ENCODE measurements at places on chromosomes 6 and 20.

DNA sequence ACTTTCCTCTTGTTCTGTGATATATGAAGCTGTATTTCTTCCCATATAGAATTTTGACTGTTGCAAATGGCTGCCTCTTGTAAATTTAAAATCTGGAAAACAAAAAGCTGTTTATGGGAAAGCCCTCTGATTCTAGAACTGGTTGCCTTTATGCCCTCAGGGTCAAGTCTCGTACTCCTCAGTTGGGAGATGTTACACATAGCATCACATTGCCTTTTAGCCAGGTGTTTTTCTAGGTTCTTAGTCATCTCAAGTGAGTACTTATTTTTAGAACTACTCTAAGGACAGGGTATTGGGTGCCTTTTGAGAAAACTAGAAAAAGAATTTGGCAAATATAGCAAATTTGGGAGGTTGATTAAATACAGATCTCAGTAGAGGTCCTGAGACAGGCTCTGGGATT is 58.5 kb downstream of the ANKS1A start:
- DNase-seq, result no peak

GRCh38 chr6:40082278-40083043 is 148.2 kb upstream of the MOCS1 start:
- no peak for DNase-seq

GRCh38 chr6:129501740-129502660 is 208.0 kb downstream of the ARHGAP18 start:
- no peak for DNase-seq

GRCh38 chr6:117918454-117918853 is 11.4 kb downstream of the SLC35F1 start:
- DNase-seq, result no peak

GRCh38 chr6:168532070-168532469 is 91.1 kb downstream of the SMOC2 start:
- no peak for DNase-seq

GRCh38 chr20:10902576-10903282 is 228.9 kb upstream of the JAG1 start:
- DNase-seq, result no peak

- DNase-seq, result no peak
These were observed 20.7 kb downstream of the FOXO3 start for GRCh38 chr6:108581237-108581931.

GRCh38 chr20:1800777-1801176 is 94.4 kb upstream of the SIRPA start:
- no peak for DNase-seq

GRCh38 chr6:157982563-157983405 is 1.1 kb downstream of the SYNJ2 start:
- no peak for DNase-seq

DNA sequence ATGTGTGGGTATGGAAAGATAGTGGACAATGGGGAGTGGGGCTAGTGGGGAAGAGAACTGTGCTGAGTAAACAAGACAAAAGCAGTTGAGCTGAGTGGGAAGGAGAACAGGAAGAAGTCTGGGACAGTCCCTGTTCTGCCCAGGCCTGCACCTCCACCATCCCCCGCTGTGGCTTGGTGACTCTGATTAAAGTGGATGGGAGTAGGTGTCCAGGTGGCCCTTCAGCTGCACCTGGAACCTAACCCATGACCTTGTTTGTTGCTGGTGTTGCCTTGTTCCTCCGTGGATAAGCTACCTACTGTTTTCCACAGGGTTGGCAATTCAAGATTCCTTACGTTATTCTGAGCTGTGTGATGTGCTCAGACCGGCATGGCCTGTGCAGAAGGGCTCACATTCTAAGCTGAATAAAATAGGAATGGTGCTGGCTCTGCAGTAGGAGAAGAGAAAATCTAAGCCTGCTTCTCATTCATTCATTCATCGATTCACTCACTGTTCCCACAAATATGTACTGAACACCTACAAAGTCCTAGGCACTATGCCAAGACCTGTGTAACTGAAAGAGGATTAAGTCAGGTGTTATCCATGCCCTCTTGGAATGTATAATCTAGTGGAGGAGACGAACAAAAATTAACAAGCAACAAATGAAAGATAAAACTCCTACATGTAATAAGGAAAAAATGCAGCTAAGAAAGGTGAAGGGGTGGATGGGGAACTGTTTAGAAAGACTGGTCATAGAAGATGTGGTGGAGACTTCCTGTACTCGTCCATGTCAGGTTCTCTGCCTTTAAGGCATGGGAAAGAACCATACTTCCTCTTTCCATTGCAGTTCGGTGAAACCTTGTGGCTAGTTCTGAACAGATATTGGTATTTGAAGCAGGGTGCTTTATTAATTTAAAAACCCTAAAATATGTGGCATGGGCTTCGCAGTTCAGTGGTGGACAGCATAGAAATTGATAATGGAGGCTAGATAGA is 10.1 kb upstream of the CALHM6 start:
- DNase-seq, result no peak
